ENCODE measurements at places on chromosomes 11 and 22.

DNA sequence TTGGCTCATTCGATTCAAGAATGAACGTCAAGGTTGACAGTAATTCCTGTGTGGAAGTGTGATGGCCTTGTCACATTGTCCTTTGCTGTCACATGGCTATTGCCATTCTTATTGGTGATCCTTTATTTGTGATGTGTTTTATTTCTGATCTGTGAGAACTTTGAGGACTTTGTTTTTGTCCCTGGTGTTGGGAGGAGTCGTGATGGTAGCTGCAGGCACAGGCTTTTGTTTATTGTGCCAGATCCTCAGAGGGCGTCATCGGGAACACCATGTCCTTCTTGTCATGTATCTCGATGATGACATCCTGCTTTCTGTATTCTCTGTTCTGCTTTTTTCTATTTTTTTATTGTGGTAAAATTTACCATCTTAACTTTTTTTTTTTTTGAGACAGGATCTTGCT lies 5.6 kb downstream of the PICK1 start:
- DNase-seq = no peak

DNA sequence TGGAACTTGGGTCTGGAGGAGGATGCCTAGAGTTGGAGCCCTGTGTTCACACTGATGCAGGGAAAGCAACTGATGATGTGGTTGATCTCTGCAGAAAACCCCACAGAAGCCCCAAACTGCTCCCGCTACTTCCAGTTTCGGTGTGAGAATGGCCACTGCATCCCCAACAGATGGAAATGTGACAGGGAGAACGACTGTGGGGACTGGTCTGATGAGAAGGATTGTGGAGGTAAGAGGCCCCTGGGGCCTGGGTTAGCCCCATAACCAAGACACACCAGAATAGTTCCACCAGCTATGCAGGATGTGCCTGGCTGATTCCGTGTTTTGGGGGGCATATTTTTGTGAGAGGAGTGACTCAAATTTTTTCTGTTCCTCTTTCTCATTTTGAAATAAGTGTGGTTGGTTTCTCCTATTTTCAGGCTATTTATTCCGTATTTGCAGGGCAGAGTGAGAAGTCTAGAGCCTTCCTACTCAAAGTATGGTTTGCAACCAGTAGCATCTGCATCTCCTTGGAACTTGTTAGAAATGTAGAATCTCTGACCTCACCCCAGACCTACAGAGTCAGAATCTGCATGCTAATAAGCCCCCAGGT lies 137.3 kb upstream of the SORL1-AS1 start:
- DNase-seq = no peak

DNA sequence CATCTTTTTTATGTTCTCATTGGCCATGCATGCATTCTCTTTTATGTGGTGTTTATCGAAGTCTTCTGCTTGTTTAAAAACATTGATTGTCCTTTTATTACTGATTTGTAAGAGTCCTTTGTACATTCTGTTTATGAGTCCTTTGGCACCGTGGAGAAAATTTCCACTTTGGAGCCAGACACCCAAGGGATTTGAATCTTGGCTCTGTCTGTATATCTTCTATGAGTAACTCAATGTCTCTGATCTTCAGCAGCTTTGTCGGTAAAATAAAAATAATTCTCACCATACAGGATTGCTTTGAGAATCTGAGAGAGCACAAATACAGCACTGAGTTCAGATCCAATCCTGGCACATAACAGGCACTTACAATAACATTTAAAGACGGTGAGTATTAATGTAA lies 12.8 kb upstream of the SORL1 start:
- DNase-seq = no peak

- no peak for DNase-seq
Observed at GRCh38 chr22:35335936-35336781, 36.5 kb downstream of the TOM1 start.

- no peak for DNase-seq
Observed at GRCh38 chr11:114924042-114924441, 245.7 kb downstream of the NXPE2 start.

DNA sequence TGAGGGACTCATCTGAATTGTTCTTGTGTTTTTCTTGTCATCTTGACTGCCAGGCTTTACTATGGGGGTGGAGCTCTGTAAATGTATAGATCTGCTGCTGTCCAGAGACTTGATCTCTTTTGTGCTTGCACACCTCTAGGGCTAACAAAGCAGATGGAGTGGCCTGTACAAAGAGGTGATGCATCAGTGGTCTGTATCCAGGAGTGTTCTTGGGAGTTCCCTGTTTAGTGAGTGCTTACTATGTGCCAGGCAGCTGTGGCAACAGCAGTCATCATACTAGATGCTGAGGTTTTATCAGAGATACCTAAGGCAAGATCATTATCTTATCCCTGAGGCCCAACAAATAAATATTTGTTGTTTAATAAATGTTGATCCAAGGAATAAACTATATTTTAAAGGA lies 33.4 kb downstream of the STIM1 start:
- no peak for DNase-seq

GRCh38 chr11:128254941-128255340 lies 332.4 kb downstream of the ETS1 start:
- no peak for DNase-seq

GRCh38 chr11:115691030-115691429 lies 186.8 kb upstream of the CADM1 start:
- no peak for DNase-seq

DNA sequence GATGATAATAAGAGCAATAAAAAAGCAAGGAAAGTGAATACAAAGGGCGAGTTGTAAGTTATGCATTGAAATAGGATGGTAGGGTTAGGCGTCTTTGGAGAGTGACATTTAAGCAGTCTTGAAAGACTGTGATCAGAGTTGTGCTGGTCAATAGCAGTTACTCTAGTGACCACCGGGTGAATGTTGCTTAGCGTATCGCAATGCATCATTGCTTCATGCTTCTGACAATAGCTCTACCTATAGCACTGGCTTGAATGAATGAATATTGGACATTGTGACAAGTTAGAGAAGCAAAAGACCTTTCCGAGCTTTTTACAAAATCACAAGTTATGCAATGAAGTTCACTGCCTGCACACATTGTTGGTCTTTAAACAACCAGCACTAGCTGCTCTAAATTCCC lies 7.7 kb upstream of the OR8B12 start:
- DNase-seq = no peak

GRCh38 chr11:19955660-19956059 lies 204.6 kb downstream of the DBX1 start:
- DNase-seq = no peak
